Bronchial epithelial cell (primary cell): ENCODE measurements at places on chromosomes 1 and 21. TPM values are rescaled to one million over a fixed set of nuclear protein-coding genes. Genes with fewer than 3 reads are reported as not detected.

TBX19 gene
- 0.51 and 0.79 TPM in 2 replicates for total RNA-seq

LRRC39 gene
- total RNA-seq, result 0.13 and 0.53 TPM in 2 replicates

DHCR24 gene
- total RNA-seq, result 118 and 212 TPM in 2 replicates

ATP1A2 gene
- total RNA-seq, result not detected in 2 replicates

PAQR6 gene
- 0.26 and 1.3 TPM in 2 replicates for total RNA-seq

PTGFRN gene
- total RNA-seq, result 89.2 and 117 TPM in 2 replicates

- DNase-seq, result no peak
Observed at GRCh38 chr1:1299686-1300351, 7.9 kb downstream of the ACAP3 start.

GRCh38 chr1:170204121-170204520, 58.4 kb downstream of the NTMT2 start:
- no peak for DNase-seq

DNA sequence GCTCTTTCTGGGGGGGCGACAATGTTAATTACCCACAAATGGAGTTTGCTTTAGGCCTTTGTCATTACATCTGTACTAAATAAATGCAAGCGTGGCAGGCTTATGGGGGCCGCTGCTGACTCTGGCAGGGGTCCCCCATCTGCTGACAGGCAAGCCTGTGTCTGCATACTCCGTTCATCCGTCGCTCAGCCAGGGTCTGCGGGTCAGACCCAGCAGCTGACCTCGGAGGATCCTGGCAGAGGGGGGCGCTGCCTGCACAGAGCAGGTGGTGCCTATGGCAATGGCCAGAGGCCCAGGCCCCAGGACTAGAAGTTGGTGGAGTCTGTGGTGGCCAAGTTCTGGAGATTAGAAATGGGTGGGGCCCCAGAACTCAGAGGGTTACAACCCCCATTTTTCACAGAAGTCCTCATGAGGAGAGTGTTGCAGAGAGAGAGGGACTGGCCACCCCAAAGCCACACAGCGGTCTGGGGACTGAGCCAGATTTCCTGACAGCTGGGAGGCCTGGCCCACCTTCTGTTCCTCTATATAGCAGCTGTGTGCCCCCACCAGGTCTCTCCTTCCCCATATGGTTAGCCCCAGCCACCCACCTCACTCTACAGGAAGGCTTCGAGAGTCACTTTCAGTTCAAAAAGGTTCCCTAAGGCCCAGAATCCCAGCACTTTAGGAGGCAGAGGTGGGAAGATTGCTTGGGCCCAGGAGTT, 31.0 kb downstream of the TTC39A start:
- DNase-seq, result no peak

- DNase-seq, result peak; percentile 61
Observed at GRCh38 chr1:206705191-206705590, 20.5 kb downstream of the MAPKAPK2 start.

DNA sequence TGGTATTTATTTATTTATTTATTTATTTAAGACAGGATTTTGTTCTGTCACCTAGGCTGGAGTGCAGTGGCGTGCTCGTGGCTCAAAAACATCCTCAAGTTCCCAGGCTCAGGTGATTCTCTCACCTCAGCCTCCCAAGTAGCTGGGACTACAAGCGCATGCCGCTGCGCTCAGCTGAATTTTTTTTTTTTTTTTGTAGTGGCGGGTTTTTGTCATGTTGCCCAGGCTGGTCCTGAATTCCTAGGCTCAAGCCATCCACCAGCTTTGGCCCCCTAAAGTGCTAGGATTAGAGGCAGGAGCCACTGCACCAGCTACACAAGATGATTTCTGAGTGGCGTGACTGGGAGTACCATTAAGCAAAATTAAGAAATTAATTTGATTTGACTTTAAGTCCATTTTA, 31.7 kb downstream of the CNST start:
- no peak for DNase-seq

DNA sequence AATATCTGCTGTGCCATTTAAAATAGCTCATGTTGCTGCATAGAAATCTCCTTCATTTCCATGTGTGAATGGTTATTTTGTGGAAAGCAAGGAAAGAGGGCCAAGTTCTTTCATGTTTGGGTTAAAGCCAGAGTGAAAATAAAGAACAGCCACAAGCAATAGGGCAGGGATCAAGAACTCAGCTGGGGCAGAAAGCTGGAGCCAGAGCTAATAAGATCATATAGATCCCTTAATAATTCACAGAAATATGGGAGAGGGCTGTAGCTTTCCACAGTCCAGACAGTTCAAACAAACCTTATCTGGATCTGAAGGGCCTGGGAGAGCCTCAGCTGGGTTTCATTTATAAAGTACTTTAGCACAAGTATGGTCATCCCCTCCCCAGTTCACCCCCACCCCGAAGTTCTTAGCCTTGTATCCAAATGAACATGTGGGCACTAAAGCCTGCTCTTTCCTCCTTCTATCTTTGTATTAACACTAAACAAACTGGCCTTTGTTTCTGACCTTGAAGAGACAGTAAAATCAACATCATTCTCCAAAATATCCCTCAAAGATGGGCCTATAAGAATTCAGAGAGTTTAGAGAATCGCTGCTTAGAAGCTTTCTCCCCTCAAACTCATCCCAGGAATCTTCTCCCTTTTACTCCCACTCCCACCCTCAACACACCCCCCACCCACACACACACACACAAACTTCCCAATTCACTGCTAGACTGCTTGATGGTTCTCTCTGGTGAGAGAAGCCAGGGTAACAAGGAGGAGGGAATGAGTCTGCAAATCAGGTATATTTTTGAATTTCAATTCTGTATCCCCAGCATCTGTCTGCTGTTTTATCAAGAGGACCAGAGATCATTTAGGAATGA, 41.7 kb downstream of the UTP25 start:
- DNase-seq, result no peak

DNA sequence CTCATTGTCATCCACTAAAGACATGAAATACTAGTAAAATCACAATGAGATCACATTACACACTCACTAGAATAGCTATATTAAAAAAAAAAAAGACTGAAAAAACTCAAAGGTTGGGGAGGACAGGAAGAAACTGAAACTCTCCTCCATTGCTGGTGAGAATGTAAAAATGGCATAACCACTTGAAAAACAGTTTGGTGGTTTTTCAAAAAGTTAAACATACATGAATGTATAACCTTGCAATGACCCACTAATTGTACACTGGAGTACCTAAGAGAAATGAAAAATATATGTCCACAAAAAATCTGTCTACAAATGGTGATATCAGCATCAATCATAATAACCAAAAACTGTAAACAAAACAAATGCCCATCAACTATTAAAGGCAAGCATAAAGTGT, 44.0 kb downstream of the NRIP1 start:
- DNase-seq, result no peak

DNA sequence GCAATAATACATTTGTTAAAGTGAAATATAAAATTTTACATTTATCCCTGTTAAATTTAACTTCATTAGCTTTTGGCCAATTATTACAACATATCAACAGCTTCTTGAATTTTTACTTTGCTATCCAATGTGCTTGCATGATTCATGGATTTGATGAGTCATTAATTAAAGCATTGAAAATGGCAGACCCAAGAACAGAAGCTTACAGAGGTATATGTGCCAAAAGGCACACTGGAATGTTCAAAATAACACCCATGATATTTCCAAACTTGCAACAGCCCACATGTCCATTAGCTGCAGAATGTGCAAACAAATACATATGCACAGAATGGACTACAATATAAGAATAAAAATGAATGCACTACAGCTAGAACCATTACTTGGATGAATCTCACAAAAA, 76.4 kb upstream of the MAN1A2 start:
- peak; percentile 85 for DNase-seq
